ENCODE measurements at places on chromosomes 5 and 9.

DNA sequence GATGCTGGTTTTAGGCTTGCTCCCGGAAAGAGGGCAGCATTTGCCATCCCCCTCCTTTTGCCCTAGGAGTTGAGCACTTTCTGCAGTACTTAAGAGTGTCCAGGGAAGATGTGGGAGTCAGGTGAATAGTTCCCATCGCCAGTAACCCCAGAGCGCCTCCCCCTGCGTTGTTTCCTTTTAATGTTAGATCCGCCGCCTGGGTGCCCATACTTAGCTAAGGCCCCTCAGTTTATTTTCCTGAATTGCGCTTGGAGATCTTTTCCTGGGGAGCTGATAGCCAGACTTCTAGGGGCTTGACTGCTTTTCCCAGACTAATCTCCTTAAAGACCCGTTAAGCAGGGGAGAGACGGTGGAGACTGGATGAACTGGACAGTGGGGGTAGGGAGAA, 377 bp upstream of the PCDHAC2 start:
- no peak for DNase-seq

- DNase-seq = no peak
Observed at GRCh38 chr9:122246666-122247065, 17.9 kb upstream of the LHX6 start.

DNA sequence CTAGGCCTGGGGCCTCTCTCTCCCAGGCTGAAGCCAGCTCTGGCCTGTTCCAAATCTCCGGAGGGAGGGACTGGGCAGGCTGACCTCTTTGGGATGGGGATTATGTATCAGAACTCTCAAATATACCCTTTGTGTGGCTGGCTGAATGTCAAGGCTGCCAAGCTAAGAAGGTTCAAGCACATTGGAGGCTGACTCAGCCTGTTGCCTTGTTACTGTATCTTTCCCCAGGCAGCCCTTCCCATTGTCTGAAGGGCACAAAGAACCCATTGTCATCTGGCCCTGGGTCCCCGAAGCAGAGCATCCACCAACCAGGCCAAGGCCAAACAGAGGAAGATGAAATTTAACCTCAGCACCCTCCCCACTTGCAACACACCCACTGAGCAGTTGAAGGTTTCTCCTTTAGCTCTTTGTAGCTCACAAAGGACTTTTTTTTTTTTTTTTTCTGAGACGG, 7.3 kb upstream of the SPARC start:
- no peak for DNase-seq

DNA sequence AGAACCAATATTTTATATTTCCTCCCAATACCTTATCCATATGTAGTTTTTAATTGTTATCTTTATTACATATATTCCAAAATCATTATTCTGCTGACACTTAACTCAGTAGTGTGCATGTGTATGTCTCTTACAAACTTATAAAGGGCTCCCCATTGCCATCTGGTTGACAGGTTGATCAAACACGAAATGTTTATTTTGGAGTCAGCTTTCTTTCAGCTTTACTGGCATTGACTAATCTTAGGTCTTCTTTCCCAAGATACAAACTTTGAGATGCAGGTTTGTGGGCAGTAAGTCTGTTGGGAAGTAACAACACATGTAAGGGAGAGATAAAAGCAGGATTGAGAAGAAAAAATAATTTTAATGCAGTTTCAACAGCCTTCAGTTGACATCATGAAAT, 716.0 kb upstream of the CHD1 start:
- DNase-seq = no peak

GRCh38 chr5:180313677-180314505, 22.0 kb upstream of the MAPK9 start:
- no peak for DNase-seq

DNA sequence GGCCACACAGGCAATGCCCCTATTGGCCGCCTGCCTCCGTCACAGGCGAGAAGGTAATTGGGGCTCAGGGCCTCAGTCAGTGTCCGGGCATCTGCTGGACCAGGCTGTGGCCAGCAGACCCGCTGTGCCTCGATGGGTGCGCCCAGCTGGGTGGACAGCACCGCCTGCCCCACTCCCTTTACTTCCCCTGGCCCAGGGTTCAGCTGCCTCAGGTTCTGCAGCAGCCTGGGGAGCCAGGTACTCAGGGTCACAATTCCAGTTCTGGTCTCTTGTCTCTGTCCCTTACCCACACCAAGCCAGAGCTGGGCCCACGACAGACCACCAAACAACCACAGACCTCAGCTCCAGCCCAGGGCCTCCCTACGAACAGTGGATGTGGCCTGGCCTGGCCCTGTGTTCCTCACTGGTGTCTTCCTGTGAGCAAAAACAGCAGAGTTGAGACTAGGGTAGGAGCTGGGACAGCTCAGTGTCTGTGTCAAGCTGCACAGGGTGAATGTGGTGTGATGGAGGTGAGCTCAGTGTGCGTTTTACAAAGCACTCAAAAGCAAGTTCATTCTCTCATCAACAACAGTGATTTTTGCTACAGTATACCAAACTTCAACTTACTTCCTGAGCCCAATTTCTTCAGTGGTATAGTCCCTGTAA, 33.4 kb upstream of the SUSD3 start:
- no peak for DNase-seq

DNA sequence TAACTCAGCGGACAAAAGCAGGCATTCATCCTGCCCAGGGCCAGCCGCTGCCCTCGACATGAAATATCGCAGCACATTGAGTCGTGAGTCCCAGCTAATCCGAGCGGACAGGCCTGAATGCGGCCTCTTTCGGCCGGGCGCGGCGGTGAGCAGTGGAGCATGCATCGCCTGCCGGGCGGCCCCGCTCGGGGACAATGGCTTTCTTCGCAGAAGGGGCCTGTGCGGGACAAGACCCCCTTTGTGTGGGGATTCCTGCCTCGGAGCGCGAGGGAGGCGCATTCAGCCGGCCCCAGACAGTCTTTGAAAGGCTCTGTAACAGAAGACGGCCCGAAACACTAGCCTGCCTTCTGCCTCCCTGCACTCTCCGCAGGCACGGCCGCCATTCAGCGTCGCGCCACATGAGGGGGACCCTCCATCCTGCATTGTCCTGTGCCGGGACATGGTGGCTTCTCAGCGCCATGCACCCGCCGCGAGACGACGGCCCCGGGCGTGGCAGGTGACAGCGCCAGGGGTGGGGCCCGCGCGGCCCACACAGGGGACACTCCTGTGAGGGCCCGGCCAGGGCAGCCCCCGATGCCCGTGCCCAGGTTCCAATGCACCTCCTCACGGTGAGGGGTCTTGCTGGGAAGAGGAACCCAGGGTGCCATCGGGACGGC, 52.0 kb downstream of the EXD3 start:
- DNase-seq = no peak

DNA sequence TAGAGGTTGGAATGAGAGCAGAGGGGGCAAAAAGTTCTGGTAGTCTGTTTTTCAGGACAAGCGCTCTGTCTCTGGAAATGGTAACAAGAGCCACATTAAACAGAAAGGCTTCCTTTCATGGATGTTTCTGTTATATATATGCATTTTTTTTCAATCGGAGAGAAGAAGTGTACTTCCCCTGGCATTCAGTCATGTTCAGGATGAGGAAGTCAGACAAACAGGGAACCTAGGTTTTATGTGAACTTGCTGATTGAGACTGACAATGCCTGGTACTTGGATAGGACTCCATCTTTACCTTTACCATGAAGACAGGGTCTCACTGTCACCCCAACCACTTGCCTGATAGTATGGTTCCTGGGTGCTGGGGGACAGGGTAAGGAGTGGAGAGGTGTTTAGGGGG, 30.1 kb upstream of the ZBED3 start:
- DNase-seq = no peak

GRCh38 chr9:85647571-85647970, 94.2 kb downstream of the AGTPBP1 start:
- no peak for DNase-seq

DNA sequence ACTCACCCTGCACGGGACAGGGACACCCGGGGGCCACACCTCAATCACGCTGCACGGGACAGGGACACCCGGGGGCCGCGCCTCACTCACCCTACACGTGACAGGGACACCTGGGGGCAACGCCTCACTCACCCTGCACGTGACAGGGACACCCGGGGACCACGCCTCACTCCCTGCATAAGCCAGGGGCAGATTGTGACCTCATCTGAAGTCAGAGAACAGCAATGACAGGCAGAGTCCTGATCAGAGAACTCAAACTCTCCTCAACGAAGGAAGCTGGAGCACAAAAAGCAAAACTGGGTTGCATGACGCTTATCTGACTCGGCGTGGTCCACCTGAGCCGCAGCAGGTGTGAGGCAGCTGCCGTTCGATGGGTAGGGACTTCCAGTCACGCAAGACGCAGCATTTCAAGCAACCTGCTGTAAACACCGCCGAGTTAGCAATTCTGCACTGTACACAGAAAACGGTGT, 3.2 kb downstream of the TERT start:
- no peak for DNase-seq

DNA sequence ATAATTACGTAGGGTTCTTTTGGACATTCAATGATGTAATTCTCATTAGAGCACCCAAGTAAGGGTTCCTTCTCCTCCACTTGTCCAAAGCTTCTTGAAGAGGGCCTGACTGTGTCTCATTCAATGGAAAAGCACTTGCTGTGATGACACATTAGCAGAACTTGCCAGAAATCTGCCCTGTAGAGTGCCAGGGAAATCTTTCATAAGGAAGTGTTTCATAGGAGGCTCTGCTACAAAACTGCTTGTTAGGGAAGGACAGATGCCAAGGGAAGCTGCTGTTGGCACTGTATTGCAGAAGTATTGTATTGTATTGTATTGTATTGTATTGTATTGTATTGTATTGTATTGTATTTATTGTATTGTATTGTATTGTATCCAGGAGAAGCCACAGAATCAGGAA, 45.5 kb upstream of the MPDZ start:
- no peak for DNase-seq

- DNase-seq = no peak
Observed at GRCh38 chr9:131577005-131578000, 32.0 kb downstream of the PRRT1B start.

- DNase-seq = no peak
Observed at GRCh38 chr5:12759377-12759776, 855.1 kb upstream of the CTNND2 start.

- DNase-seq = no peak
Observed at GRCh38 chr5:112560371-112560770, 141.3 kb upstream of the EPB41L4A start.

GRCh38 chr9:9231946-9232345, 1380.9 kb downstream of the PTPRD start:
- DNase-seq = no peak

DNA sequence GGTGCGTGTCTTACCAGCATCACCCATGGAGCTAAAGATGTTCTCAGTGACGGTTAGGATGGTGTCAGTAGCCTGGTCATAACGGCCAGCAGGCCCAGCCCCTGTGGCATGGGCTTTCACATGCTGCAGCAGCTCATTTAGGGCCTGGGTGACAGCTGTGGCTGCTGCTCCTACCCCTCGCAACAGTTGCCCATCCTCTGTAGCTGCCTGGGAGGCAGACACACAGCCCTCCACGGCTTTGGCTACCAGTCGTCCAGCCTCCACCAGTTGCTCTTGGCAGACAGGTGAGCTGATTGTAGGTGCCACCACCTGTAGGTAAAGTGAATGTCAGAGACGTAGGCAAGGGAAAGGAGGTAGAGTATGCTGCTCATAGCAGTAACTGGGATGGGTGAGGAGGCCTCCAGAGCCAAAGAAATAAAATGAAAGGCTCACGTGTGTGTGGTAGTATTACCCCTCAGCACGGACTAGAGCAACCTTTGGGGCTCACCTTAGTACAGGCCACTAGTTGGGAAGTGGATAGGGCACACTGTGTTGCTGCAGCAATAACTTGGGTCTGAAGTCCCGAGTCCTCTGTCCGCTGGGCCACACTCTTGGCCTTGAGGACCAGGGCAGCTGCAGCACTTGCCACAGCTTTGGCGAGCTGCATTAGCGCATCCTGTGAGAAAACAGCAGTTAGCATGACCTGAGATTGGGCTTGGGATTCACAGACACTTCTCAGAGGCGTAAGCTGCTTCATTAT, 14.7 kb downstream of the TLN1 start:
- DNase-seq = no peak

- no peak for DNase-seq
Observed at GRCh38 chr5:68290847-68291246, 75.3 kb downstream of the PIK3R1 start.

- DNase-seq = no peak
Observed at GRCh38 chr5:122674385-122674784, 100.5 kb upstream of the SNX2 start.

GRCh38 chr5:79263290-79263689, 27.4 kb downstream of the JMY start:
- DNase-seq = no peak

- DNase-seq = no peak
Observed at GRCh38 chr5:163496286-163496685, 9.1 kb upstream of the MAT2B start.

DNA sequence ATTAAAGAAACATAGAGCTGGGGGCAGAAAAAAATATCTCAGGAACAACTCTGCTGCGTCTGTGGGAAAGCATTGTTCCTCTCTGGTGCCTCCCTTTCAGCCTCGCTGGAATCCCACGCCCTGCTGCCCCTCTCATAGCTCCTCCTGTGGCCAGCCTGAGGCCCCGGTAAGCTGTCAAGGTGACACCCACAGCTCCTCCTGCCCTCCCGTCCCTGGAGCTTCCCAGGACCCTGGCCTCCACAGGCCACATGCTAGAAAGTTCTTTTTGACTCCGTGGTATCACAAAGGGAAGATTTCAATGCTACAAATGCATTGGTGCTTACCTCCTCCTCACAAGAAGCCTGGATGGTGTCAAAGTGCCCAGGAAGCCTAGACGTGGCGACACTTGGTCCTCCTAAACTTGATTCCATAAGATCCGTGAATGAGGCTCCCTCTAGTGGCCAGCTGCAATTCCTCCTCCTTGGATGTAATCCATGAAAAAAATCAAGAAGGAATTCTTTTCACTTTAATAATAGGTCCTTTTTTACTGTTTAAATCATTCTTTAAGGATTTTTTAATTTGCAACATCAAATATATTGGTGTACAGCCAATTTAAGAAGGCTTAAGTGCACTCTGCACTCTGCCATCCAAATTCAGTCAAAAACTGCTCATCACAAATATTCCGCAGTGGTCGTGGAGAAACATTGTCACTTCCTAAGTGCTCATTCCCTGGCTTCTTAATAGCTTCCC, 104.9 kb downstream of the CFAP90 start:
- no peak for DNase-seq

- no peak for DNase-seq
Observed at GRCh38 chr5:58548068-58548467, 34.8 kb upstream of the RAB3C start.

DNA sequence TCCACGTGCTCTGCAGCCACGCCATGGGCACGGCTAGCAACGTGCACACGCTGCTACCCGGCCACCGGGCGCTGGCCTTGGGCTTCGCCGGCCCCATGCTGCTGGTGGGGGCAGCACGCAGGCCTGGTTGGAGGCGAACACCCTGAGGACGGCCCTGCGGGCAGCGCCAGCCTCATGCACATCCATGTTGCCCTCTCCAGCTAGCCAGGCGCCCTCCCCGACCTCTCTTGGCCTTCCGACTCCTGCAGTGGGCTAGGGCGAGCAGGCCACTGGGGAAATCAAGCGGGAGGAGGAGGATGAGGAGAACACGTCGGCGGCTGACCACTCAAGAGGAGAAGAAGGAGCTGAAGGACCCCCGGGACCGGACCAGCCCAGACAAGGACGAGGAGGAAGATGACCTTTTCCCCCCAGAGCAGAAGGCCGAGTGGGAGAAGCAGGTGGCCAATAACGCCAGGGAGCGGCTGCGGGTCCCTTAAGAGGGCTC, 73.3 kb downstream of the INSL6 start:
- DNase-seq = no peak

GRCh38 chr9:35501946-35502345, 12.0 kb downstream of the RUSC2 start:
- DNase-seq = no peak
